ENCODE measurements at places on chromosomes 12 and 14. TPM values are rescaled to one million over a fixed set of nuclear protein-coding genes. Genes with fewer than 3 reads are reported as not detected.

The SYCP3 gene
- 0.09 TPM for total RNA-seq

DNA sequence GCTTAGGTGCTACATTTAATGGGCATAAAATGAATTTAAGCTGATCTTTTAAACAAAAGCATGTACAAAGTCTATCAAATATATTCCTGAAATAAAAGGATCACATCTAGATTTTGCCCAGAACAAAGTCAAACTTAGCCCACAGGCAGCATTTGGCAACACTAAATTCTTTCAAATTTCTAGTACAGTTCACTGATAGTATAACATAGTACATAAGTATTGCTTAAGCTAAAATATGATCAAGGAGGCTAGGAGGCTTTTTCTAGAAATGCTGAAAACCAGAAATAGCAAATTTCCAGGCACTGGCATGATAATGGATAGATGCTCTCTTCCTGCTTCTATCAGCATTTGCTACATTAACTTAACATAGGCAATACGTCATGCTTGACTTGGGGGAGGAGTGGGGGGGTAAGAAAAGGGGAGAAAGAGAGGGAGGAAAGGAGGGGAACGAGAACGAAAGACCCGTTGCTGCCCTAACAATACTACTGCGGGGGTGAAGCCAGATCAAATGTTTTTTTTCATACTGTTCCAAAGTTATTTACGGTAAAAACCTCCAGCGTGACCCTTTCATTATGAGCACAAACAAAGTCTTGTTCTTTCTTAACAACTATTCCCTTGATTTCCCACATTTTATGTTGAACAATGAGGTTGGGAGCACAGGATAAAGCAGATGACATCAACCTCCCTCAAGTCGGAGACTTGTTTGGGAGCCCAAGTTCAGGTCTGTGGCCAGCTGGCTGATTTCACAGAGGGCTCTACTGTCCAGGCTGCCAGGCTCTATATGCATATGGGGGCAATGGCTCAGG is 10.6 kb downstream of the TMED10 start:
- no peak for DNase-seq

The TRPV4 gene
- total RNA-seq, result 14.0 TPM

- no peak for DNase-seq
Observed at GRCh38 chr12:30067146-30067545, 283.4 kb upstream of the TMTC1 start.

The TMEM233 gene
- not detected for total RNA-seq

The FMNL3 gene
- 23.5 TPM for total RNA-seq

DNA sequence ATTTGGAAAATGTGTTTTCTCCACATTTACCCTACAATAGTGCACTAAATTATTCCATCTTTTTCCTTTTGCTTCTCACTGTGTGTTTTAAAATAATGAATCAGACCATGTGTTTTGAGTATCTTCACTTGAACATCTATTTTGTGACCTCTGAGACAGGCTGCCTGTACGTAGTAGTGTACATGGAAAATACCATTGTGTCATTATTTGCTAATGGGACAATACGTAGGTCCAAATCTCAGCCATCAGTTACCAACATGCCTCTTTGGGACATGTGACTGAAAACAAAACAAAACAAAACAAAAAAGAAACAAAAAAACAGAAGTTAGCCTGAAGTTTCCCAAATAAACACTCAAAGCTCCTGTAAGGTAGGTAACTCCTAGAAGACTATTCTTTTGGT is 7.1 kb upstream of the MYF6 start:
- no peak for DNase-seq

The PPFIA2 gene
- not detected for total RNA-seq

The GLIPR1L2 gene
- total RNA-seq, result not detected

DNA sequence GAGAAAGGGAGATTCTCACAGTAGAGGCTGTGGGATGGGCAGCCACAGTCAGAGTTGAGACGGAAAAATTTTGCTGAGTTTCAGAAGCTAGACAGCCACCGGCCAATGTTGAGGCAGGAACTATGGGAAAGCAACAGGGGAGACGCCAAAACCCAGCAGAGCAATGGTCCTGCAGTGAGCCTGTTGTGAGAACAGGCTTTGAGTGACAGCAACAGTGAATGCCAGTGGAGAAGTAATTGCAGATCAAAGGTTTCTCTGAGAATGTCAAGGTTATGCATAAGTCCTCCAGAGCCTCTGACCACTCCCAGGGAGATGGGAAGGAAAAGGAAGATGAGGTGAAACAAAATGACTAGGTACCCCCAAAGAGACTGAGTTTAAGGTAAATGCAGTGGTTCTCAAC is 54.2 kb upstream of the DAAM1 start:
- DNase-seq, result no peak

The TEX22 gene
- total RNA-seq, result 1.2 TPM

- no peak for DNase-seq
Observed at GRCh38 chr14:91586410-91586809, 76.3 kb upstream of the PPP4R3A start.

DNA sequence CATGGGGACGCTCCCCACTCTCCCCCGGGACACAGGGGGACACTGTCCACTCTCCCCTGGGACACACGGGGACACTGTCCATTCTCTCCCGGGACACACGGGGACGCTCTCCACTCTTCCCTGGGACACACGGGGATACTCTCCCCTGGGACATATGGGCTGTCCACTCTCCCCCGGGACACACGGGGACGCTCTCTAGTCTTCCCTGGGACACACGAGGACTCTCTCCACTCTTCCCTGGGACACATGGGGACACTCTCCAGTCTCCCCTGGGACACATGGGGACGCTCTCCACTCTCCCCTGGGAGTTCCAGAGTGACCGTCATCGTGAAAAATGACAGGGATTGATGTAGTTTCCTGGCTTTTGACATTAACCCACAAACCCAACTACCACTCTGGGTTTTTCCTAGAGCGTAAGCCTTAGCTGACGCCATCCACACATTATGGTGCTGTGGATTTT is 3.0 kb upstream of the P2RX2 start:
- DNase-seq, result no peak

- DNase-seq, result no peak
Observed at GRCh38 chr12:27319409-27319808, 13.2 kb upstream of the BMAL2 start.
